Prostate gland (tissue), 2 donors: ENCODE measurements at places on chromosomes 7 and 10. TPM values are rescaled to one million over a fixed set of nuclear protein-coding genes. Genes with fewer than 3 reads are reported as not detected.

DNA sequence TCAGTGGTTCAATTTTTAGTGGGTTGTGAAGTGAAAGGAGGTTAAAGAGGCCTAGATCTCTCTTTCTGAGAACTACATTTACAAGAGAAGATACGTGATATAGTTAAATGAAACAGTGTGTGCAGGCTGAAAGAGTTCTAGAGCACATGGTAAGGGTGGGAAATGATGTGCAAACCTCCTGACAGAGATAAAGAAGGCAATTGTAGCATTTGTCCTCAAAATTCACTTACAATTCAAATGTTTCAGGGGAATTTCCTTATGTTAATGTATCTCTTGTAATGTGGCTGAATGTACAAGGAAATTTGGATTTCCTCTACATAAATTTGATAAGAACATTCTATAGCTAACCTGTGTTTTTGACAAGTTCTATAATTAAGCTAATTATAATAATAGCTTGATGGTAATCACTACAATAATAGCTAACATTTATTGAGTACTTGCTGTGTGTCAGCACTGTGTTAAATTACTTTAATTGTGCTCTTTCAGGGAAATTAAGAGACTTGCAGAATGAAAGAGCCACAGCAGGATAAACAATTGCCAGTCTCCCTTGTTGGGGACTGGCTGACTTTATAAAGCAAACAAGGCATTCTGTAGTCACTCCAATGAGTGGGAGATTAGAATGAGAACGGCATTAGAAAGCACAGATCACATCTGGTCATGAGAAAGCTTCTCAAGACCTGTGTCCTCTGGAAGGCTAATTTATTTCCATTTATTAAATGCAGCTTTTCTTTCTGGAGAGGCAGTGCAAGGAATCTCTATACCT, 139.7 kb upstream of the TMEM72 start:
- DNase-seq = no peak
- H3K4me1 ChIP-seq = no peaks in the 10 kb centered on the region
- no peaks in the 10 kb centered on the region for H3K36me3 ChIP-seq
- no peak overlapping the region for H3K4me3 ChIP-seq
- no peak overlapping the region for H3K27ac ChIP-seq

DNA sequence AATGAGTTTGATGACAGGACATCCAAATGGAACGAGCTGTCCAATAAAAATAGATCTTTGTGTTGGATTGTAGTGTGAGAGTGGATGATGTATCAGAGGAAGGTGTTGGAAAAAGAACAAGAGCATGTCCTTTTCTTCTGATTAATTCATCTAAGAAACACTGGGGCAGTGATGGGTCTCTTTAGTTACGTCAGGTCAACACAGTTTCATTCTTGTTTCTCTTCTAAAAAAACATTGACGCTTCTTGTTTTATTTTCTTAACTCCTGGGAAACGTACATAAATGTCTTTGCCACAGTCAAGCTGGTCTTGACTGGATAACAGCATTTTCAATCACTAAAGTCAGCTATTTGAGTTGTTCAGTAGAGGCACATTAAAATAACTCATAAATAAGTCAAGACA, 67.0 kb downstream of the PPP1R9A start:
- H3K36me3 ChIP-seq = no peaks in the 10 kb centered on the region
- no peaks in the 10 kb centered on the region for H3K27me3 ChIP-seq
- no peaks in the 10 kb centered on the region for H3K4me1 ChIP-seq
- H3K4me3 ChIP-seq = no peak overlapping the region

- no peak overlapping the region for H3K27ac ChIP-seq
- H3K4me1 ChIP-seq = no peaks in the 10 kb centered on the region
- no peaks in the 10 kb centered on the region for H3K36me3 ChIP-seq
These were observed 79.4 kb upstream of the PCGF5 start for GRCh38 chr10:91140995-91141549.

DNA sequence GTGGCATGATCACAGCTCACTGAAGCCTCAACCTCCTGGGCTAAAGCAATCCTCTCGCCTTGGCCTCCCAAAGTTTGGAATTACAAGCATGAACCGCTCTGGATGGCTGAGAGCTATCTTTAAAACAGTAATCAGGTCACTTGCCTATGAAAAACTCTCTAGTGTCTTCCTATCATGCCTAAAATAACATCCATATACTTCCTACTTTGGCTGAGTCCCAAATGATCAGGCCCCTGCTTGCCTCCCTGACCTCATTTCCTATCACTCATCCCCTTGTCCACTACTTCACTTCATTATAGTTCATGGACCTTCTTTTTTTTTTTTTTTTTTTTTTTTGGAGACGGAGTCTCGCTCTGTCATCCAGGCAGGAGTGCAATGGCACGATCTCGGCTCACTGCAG, 28.0 kb downstream of the SEPTIN7 start:
- no peak for DNase-seq
- no peaks in the 10 kb centered on the region for H3K36me3 ChIP-seq
- H3K4me3 ChIP-seq = no peak overlapping the region
- H3K27me3 ChIP-seq = no peaks in the 10 kb centered on the region
- peaks cover 6% of the 10 kb centered on the region for H3K4me1 ChIP-seq

DNA sequence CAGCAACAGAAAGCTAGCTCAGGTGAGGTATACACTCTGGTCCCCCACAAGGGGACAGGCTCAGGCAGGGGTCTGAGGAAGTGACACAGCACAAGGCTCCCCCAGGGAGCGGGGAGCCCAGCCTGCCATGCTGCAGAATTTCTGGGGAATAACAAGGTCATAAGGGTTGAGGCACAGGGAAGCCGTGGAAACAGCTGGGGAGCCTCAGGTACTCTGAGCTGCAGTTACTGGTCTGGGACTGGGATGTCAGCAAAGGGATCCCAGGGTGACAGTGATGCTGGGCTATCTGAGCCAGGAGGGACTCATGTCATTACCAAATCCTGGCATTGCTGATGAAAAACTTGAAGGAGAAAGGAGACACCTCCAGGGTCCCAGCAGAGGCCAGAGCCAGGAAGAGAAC, 64.4 kb upstream of the NANOS1 start:
- H3K4me3 ChIP-seq = no peak overlapping the region
- no peaks in the 10 kb centered on the region for H3K4me1 ChIP-seq
- no peaks in the 10 kb centered on the region for H3K36me3 ChIP-seq
- no peak overlapping the region for H3K27ac ChIP-seq
- DNase-seq = no peak

DNA sequence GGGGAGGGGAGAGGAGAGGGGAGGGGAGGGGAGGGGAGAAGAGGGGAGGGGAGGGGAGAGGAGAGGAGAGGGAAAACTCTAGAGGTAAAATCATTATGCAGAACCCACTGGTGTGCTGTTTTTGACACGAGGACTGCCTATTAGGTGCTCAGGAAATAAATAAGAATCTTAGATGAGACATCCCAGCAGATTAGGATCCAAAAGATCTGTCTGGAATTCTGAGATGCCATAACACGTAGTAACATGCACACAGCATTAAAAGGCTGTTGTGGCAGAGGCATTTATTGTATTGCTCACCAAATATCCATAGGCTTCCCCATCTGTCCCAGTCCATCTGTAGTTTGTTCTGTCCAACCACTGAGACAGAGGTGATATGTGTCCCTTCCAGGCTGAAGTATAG, 40.8 kb upstream of the KMT2E start:
- H3K36me3 ChIP-seq = no peaks in the 10 kb centered on the region
- peaks cover 22% of the 10 kb centered on the region for H3K4me1 ChIP-seq
- H3K27me3 ChIP-seq = no peaks in the 10 kb centered on the region
- H3K4me3 ChIP-seq = no peak overlapping the region
- no peak for DNase-seq

DNA sequence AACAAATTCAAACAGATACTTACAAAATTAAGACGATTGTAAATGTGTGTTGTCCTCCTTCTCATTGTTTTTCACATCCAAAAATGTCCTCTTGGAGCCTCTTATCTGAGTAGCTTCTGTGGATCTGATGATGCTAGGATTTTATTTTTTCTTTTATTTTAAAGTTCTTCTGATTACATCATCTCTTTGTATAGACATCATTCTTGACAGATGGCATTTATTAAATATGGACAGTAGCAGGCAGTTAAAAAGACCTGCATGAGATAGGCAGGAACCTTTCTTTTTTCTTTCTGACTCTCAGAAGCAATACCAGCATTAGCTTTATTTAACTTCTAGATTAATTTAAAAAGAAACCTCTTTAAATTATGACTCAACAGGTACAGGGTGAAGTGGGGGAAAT, at the start of gene RPA3:
Gene RPA3, minus strand, starts transcription at position 116 of the 400 bp plus-strand sequence. CDS start 78,189 bp downstream, outside the sequence.
- H3K4me1 ChIP-seq = no peaks in the 10 kb centered on the region
- H3K27ac ChIP-seq = no peak within 1 kb of the TSS
- DNase-seq = no peak
- H3K36me3 ChIP-seq = no peaks in the 10 kb centered on the region

DNA sequence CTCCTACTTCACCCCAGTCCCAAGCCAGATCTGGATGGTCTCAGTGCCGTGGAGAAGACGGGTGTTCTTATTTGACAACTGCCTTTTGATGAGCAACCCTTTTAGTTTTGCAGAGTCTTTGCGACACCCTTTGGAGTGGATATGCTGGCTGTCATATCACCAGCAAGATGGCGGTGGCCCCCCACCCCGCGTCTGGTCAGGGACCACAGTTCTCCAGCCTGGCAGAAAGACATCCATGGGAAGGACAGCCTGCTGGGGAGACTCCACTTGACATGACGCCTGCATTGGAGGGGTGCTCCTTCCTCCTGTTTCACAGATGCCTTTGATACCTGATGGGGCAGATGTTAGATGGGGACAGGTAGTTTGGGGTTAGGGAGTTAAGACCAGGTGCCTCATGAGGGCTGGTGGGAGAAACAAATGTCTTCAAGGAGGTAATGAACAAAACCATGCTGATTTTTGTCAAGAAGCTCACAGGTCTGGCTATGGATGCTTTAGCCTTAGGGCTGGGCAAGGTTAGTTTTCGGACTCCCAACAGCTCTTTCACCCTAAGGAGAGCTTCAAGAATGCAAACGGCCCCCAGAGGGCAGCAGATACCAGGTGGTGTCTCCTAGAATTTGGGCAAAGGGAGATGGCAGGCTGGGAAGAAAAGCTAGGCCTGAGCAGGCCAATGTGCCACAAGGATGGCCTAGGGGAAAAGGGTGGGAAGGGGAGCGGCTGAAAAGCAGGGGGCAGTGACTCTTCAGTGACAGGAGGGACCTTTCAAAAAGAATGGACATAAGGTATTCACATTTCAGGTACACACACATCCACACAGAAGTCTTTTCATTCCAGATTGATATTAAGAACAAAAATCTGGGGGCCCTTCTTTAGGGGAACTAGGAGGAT, 95.2 kb downstream of the CLEC2L start:
- no peaks in the 10 kb centered on the region for H3K27me3 ChIP-seq
- H3K36me3 ChIP-seq = no peaks in the 10 kb centered on the region
- H3K4me3 ChIP-seq = no peak overlapping the region
- DNase-seq = peak; percentile 33
- H3K4me1 ChIP-seq = no peaks in the 10 kb centered on the region

DNA sequence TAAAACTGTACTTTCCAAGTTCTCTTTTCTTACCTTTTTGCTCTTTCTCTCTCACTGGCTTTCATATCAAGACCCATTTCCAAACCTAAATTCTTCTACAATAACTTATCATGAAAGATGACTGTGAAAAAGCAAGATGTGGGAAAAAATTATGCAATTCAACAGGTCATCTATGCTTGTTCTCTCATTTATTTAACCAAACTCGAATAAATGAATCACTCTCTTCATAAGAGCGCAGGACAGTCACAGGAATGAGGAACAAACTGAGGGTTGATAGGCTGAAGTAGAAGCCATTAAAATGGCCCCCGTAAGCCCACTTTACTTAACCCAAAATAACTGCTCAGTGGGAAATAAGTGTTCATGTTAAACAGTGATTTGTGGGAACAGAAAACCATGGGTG, 1289.7 kb upstream of the SORCS1 start:
- no peak for DNase-seq
- H3K27ac ChIP-seq = no peak overlapping the region
- no peaks in the 10 kb centered on the region for H3K27me3 ChIP-seq

DNA sequence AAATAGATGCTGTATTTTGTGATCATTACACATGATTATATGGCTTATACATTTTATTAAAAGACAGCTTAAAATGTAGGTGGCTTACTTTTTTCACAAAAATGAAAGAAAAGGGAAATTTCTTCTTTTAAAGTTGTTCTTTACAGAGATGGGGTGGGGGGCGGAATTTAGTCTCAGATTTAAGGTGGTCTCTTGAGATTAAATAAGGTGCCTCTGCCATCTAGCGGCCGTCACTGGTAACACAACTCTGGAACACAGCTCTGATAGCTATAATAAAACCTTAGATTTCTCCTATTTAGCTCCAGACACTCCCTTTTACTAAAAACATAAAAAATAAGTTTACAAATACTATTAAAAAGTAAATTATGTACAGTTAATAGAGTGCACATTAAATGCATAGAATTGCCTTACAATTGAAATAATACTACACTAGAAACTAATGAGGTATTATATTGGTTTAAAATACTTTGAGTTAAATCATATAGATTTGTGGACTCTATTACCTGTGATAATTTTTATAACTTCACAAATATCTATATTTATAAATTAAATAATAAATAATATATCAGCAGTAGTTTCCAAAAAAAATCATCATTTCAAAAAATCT, 210.9 kb downstream of the DGKB start:
- no peak overlapping the region for H3K4me3 ChIP-seq
- H3K27ac ChIP-seq = no peak overlapping the region
- peak; percentile 34 for DNase-seq

DNA sequence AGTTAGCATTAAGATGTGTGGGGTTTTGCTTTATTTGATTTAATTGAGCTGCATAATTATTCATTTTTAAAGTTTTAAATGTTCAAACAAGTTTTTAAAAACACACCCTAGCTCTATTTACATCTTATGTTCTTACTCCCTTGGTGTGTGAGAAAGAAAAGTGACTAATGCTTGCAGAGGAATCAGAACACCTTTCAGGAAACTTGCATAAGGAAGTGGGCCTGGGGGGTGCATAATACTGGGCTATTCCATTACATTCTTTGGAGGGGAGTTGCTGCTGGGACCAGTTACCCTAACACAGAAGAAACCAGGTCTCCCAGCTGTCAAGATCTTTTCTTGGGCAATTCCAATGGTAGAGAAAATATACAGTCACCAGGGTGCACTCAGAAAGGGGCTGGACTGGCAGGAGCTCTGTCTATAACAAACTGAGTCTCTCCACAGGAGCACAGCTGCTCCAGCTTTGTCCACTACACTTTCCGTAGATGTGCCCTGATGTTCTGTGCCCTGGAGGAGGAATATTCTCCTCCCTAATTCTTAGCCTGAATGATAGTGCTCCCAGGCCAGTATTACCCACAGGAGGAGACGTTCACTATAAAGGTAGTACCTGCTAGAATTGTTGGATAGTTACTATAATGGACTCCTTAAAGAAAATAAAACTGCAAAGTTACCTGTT, 304.2 kb downstream of the CDC14C start:
- no peak overlapping the region for H3K27ac ChIP-seq
- no peak for DNase-seq
- no peak overlapping the region for H3K4me3 ChIP-seq
- no peaks in the 10 kb centered on the region for H3K36me3 ChIP-seq

The TSPAN12 gene
- total RNA-seq = 14.5 TPM

The PHYHIPL gene
- 7.0 TPM for total RNA-seq

The DNMBP gene
- 27.9 TPM for total RNA-seq

The MUC3A gene
- 28.8 TPM for total RNA-seq

The CYP2C8 gene
- total RNA-seq = 0.36 TPM

The MYL10 gene
- total RNA-seq = not detected

The TWNK gene
- 9.7 TPM for total RNA-seq
